T-helper 17 cell (primary cell): ENCODE measurements at places on chromosomes 7 and 10. TPM values are rescaled to one million over a fixed set of nuclear protein-coding genes. Genes with fewer than 3 reads are reported as not detected.

The SLC35G1 gene
- 5.1 TPM for total RNA-seq

DNA sequence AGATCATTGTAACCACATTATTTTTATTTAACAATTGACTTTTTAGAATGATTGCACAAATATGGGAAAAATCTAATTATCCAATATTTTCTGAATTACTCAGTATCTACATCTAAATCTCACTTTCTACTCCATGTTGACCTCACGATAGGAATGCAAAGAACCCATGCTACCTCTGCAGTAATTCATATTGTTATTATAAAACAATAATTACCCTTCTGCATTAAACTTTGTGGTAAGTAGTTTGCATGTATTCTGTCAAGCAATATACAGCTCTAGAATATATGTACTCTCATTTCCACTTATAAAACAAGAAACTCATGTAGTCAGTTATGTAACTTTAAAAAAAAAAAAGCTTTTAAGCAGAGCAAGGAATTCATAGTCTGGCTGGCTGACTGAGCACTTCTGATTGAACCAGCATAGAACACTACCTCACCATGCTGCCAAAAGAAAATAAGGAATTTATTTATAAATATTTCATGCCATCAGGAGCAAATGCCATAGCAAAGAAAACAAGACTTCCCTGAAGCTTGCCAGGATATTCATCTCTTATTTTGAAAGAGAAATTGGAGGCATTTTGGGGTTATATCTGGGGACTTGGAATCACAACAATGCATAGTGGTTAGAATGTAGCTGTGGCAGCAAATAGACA, 895.7 kb downstream of the XPNPEP1 start:
- no peak overlapping the region for H3K4me3 ChIP-seq
- H3K27me3 ChIP-seq, result no peaks in the 10 kb centered on the region
- no peaks in the 10 kb centered on the region for H3K36me3 ChIP-seq

The GIMAP5 gene
- 65.3 TPM for total RNA-seq

GRCh38 chr7:20298486-20298901, 32.2 kb upstream of the ITGB8 start:
- no peaks in the 10 kb centered on the region for H3K36me3 ChIP-seq
- H3K27ac ChIP-seq, result no peak overlapping the region
- no peak overlapping the region for H3K4me3 ChIP-seq
- DNase-seq, result no peak
- H3K27me3 ChIP-seq, result no peaks in the 10 kb centered on the region

DNA sequence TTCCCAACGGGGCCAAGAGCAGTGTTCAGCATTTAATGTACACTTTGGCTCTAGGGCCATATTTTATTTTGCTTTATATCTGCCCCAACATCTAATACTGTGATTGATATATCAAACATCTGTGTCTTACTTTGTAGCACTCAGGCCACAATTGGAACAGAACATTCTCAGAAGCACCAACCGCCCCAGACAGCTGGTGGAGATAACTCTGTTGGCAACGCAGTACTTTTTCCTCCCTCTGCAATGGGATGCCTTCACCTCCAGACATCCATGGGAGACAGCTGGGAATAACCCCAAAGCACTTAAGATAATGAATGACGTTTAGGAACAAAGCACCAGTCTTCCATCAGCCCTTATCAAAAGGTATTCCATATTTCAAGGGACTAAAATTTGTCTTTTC, 57.4 kb downstream of the PIP4K2A start:
- peak overlapping the region; percentile 99 for H3K27ac ChIP-seq
- H3K4me3 ChIP-seq, result peak overlapping the region; percentile 76
- no peaks in the 10 kb centered on the region for H3K27me3 ChIP-seq

GRCh38 chr7:33788531-33788930, 116.8 kb upstream of the BMPER start:
- H3K4me3 ChIP-seq, result no peak overlapping the region
- no peaks in the 10 kb centered on the region for H3K4me1 ChIP-seq
- peaks cover 2% of the 10 kb centered on the region for H3K36me3 ChIP-seq
- H3K27me3 ChIP-seq, result no peaks in the 10 kb centered on the region

The FRMD4A gene
- total RNA-seq, result 1.3 TPM

DNA sequence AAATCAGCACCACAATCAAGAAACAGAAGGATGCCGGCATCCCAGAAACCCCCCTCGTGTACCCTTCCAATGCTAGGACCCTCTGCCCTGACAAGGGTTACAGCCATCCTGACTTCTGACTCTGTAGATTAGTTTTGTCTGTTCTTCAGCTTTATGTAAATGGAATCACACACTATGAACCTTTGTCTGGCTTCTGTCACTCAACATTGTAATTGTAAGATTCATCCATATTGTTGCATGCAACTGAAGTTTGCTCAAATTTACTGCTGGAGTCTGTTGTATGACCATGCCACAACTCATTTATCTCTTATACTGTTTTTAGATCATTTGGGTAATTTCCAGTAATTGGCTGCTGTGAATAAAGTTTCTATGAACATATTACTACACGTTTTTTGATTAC, 8.4 kb downstream of the IKZF5 start:
- peak overlapping the region; percentile 49 for H3K4me3 ChIP-seq
- H3K36me3 ChIP-seq, result peaks cover 2% of the 10 kb centered on the region
- H3K27me3 ChIP-seq, result no peaks in the 10 kb centered on the region
- DNase-seq, result no peak
- H3K4me1 ChIP-seq, result peaks cover 35% of the 10 kb centered on the region
- H3K27ac ChIP-seq, result peak overlapping the region; percentile 93

- H3K4me1 ChIP-seq, result peaks cover 3% of the 10 kb centered on the region
- H3K4me3 ChIP-seq, result no peak overlapping the region
- DNase-seq, result no peak
- peaks cover 2% of the 10 kb centered on the region for H3K36me3 ChIP-seq
- H3K27me3 ChIP-seq, result peaks cover 34% of the 10 kb centered on the region
Observed at GRCh38 chr10:48944171-48944570, 4.5 kb upstream of the LRRC18 start.

The METTL27 gene
- total RNA-seq, result 0.85 TPM

The MEST gene
- 5.1 TPM for total RNA-seq

DNA sequence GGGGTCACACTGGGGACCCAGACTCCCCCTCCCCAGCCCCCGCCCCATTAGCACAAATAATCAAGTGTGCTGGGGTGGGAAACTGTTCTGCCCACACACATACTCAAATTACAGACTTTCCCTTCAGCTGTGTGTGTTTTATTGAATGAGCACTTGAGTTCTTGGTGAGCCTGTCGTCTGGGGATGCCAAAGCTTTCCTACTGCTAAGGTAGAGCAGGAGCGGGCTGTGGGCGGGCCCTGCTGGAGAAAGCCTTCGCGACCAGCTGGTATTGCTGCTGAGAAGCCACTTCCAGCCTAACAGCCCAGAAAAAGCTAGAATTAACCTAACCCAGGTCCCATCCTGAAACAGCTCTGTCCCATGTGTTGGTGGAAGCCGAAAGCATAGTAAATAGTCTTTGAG, 87.0 kb upstream of the KMT2E start:
- no peaks in the 10 kb centered on the region for H3K27me3 ChIP-seq
- H3K27ac ChIP-seq, result no peak overlapping the region
- H3K4me3 ChIP-seq, result no peak overlapping the region
- DNase-seq, result no peak
- H3K4me1 ChIP-seq, result peaks cover 6% of the 10 kb centered on the region

DNA sequence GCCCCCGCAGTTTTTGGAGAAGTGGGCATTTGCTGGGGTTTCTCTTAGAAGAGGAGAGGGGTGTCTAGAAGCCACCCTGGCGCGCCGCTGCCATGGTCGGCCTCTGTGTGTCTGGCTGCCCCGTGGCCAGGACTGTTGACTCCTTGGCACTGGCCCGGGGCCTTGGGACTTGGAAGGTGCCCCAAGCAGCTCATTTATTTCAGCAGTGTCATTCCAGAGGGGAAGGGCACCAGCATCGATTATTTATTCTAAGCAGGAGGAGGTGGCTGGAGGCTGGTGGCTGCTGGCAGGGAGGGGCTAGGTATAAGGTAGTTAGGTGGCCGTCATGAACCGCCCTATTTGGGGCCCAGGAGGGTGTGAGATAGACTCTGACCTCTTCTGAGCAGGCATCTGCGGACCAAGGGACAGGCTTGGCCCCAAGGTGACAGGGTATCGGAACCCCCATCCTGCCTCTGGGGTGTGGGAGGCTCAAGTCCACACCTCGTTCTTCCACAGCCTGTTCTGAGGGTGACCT, 1.6 kb downstream of the GTF2IRD1 start:
- no peaks in the 10 kb centered on the region for H3K36me3 ChIP-seq
- DNase-seq, result no peak
- H3K27ac ChIP-seq, result peak overlapping the region; percentile 34
- H3K4me3 ChIP-seq, result peak overlapping the region; percentile 58
- H3K27me3 ChIP-seq, result no peaks in the 10 kb centered on the region

- no peak for DNase-seq
- no peaks in the 10 kb centered on the region for H3K27me3 ChIP-seq
- H3K4me3 ChIP-seq, result no peak overlapping the region
- no peak overlapping the region for H3K27ac ChIP-seq
Observed at GRCh38 chr10:32156031-32156495, 99.8 kb upstream of the KIF5B start.

DNA sequence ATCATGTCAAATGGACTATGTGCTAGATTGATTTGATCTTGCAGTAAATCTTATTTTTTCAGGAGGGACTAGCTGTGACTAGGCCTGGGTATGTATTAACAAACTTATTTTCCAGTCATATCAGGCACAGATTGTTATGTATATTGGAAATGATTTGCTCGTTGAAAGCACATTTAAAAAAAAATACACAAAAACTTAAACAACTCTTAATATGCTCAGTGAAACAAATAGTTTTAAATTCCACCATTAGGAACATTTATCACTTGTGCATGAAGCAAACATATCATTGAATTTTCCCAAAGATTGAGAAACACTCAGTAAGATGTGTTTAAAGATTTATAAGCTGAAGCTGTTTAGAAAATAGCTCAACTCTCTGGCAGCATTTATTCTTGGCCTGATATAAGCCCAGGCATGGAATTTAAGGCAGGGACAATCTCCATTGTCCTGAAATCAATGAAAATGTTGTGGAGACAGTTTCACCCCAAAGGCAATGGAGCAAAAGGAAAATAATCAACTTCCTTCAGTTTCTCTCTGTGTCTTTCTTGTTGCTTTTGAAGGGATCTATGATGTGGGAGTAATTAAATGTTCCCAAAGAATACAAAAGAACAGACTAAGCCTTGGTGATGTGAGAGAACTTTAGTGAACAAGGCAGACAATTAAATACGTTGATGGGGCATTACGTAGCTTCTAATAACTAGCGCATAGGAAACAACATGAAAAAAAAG, 250.3 kb downstream of the GPR37 start:
- no peaks in the 10 kb centered on the region for H3K27me3 ChIP-seq
- no peak for DNase-seq
- H3K4me3 ChIP-seq, result no peak overlapping the region
- H3K36me3 ChIP-seq, result no peaks in the 10 kb centered on the region
- H3K4me1 ChIP-seq, result no peaks in the 10 kb centered on the region

DNA sequence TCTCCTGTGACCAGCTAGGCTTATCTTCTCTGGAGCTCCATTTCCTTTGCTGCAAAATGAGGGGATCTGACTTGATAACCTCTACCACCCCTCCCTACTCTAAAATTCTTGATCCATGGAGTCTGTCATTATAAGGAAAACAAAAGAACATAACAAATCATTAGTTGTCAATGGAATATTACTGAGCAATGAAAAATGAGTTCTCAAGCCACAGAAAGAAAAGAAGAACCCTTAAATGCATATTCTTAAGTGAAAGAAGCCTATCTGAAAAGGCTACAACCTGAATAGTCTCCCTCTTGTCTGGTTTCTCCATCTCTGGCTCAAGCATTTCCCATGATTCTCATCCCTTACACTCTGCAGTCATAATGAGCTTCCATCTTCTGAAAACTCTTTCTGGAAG, 110.4 kb downstream of the PRKCQ start:
- H3K4me1 ChIP-seq, result peaks cover 33% of the 10 kb centered on the region
- no peak overlapping the region for H3K27ac ChIP-seq
- peaks cover 8% of the 10 kb centered on the region for H3K36me3 ChIP-seq
- DNase-seq, result no peak
- H3K4me3 ChIP-seq, result no peak overlapping the region

- H3K36me3 ChIP-seq, result no peaks in the 10 kb centered on the region
- H3K4me1 ChIP-seq, result peaks cover 8% of the 10 kb centered on the region
- H3K27ac ChIP-seq, result no peak overlapping the region
- H3K4me3 ChIP-seq, result peak overlapping the region; percentile 90
- peak; percentile 12 for DNase-seq
- H3K27me3 ChIP-seq, result peaks cover 5% of the 10 kb centered on the region
Observed at GRCh38 chr7:69598487-69599285, 411 bp downstream of the AUTS2 start.

The LRRN3 gene
- 16.0 TPM for total RNA-seq

DNA sequence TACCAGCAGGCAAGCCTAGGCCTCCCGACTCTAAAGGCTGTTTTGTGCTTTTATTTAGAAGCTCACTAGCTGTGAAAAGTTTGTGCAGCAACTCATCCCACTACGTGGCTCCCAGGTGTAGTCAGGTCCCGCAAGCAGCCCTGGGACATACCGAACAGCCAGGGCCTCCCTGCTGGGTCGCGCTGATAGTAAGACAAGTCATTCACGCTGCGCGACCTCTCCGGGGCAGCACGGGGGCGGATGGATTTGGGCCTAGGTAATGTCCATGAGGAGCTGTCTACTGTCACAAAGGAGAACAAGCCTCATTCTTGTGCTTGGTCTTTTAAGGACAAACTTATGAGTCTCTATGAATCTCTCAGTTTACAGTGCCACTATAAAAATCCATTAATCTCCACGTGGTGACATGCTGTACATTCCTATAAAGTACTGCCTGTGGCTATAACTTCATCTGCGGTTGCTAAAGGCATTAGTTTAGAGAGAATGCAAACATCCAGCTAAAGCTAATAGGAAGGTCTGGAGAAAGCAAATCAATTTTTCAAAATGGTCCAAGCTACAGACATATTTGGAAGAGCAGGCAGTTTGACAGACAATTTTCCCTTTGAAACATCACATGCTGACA, 546.8 kb downstream of the PHTF2 start:
- no peak overlapping the region for H3K4me3 ChIP-seq
- DNase-seq, result no peak
- no peaks in the 10 kb centered on the region for H3K27me3 ChIP-seq
- no peaks in the 10 kb centered on the region for H3K4me1 ChIP-seq
- no peaks in the 10 kb centered on the region for H3K36me3 ChIP-seq

The CASTOR2 gene
- 7.0 TPM for total RNA-seq

DNA sequence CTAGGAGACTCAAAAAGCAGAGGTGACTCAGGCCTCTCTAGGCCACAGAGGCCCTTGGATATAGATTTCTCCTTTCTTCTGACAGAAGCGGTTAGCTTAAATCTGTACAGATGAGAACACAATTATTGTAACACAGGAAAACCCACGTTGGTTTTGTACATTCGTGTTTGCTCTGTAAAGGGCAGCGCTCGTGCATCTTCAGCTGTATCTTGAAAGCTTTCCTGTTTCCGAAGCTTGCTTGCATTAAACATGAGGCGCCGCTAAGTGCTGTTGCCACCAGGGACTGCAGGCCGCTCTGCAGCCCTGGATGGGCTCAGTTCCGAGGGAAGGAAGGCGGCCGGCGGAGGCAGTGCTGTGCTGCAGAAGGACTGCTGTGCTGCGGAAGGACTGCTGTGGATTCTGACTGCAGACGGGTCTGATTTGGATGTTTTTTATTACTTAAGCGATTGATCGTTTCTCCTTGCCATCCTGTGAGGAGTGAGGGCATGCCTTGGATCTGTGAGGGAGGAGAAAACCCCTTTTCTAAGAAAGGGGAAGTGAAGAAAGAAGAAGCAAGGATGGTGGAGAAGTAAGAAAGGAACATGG, 53.3 kb downstream of the FHIP2A start:
- peaks cover 7% of the 10 kb centered on the region for H3K36me3 ChIP-seq
- DNase-seq, result no peak
- H3K27ac ChIP-seq, result peak overlapping the region; percentile 78
- H3K4me1 ChIP-seq, result peaks cover 15% of the 10 kb centered on the region
- peak overlapping the region; percentile 36 for H3K4me3 ChIP-seq

The ICA1 gene
- 12.8 TPM for total RNA-seq

- no peak for DNase-seq
- H3K4me3 ChIP-seq, result no peak overlapping the region
- H3K27me3 ChIP-seq, result no peaks in the 10 kb centered on the region
- no peak overlapping the region for H3K27ac ChIP-seq
- H3K36me3 ChIP-seq, result no peaks in the 10 kb centered on the region
Observed at GRCh38 chr7:88001744-88002530, 67.9 kb downstream of the ADAM22 start.

The CTTNBP2 gene
- total RNA-seq, result not detected
